ENCODE measurements at places on chromosomes 5 and 9. TPM values are rescaled to one million over a fixed set of nuclear protein-coding genes. Genes with fewer than 3 reads are reported as not detected.

GRCh38 chr9:76697554-76697953 is 66.7 kb upstream of the PCA3 start:
- no peaks in the 10 kb centered on the region for H3K27me3 ChIP-seq
- H3K36me3 ChIP-seq = no peaks in the 10 kb centered on the region
- no peak for DNase-seq
- H3K4me3 ChIP-seq = no peak overlapping the region
- no peak overlapping the region for H3K27ac ChIP-seq

The MCTP1 gene
- 1.5 TPM for polyA plus RNA-seq

GRCh38 chr9:119175581-119175980 is 193.7 kb downstream of the BRINP1 start:
- no peaks in the 10 kb centered on the region for H3K36me3 ChIP-seq
- H3K27me3 ChIP-seq = no peaks in the 10 kb centered on the region
- DNase-seq = no peak
- H3K4me3 ChIP-seq = no peak overlapping the region
- no peak overlapping the region for H3K27ac ChIP-seq
- no peaks in the 10 kb centered on the region for H3K4me1 ChIP-seq

The MAMDC4 gene
- 0.57 TPM for polyA plus RNA-seq

DNA sequence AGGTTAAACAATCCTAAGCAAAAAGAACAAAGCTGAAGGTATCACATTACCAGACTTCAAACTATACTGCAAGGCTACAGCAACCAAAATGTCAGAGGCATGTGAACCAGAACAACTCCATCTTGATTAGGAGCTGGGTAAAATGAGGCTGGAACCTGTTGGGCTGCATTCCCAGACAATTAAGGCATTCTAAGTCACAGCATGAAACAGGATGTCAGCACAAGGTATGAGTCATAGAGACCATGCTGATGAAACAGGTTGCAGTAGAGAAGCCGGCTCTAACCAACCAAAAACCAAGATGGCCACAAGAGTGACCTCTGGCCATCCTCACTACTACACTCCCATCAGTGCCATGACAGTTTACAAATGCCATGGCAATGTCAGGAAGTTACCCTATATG is 252.0 kb downstream of the RASEF start:
- no peak overlapping the region for H3K27ac ChIP-seq
- no peaks in the 10 kb centered on the region for H3K36me3 ChIP-seq
- no peaks in the 10 kb centered on the region for H3K27me3 ChIP-seq
